ENCODE measurements at places on chromosomes 4 and X.

GRCh38 chr4:2881431-2881830 is 37.8 kb downstream of the ADD1 start:
- DNase-seq, result no peak

DNA sequence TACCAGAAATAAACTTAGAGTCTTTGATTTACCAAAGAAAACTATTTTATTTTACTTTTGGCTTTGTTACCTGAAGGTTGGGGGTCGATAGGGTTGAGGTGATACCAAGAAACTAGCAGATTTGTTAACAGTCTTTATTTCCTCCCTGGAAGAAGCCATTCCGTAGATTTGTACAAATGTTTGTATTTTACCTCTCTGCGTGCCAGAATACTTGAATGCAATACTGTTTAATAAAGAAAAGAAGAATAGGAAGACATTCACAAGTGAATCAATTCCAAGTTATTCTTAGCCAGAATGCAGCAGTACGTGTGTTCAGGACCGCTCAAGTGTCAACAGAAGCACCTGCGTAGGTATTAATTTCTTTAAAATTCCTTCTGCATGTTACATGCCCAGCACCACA is 260.3 kb upstream of the TENM3 start:
- no peak for DNase-seq

GRCh38 chr4:48133669-48134068 is 381 bp downstream of the TXK start:
- DNase-seq, result no peak

DNA sequence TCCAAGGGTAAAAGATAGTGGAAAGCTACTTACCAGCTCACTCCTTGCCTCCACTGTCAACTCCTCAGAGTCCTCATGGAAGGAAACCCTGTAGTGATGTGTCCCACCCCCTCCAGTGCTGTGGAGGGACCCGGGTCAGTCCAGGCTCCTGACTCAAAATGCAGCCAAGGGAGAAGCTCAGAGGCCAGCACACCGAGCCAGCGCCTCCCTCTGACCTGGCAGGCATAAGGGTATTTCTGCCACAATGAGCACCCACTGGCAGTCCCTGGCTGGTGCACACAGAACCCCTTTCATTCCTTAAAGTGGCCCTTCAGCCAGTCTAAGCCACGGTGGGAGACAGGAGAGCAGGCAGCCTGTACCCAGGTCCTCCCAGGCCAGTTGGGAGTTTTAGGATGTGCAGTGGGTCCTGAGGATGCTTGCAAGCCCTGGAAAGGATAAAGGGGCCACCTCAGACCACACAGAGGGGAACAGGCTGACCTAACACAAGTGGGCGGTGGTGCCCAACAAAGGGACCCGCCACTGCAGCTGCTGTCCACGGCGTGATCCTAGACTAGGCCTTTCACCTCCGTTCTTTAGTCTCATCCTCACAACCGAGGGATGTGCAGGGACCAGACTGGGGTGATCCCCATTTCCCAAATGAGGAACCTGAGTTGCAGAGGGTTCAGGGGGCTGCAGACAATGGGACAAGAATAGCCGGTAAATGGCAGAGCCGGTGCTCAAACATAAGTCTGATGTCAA is 5.7 kb downstream of the JAKMIP1 start:
- DNase-seq, result no peak

GRCh38 chr4:26489101-26489985 is 941 bp downstream of the CCKAR start:
- DNase-seq, result no peak

GRCh38 chrX:70262952-70263567 is 3.1 kb upstream of the P2RY4 start:
- no peak for DNase-seq

GRCh38 chr4:150943818-150944217 is 71.3 kb downstream of the LRBA start:
- no peak for DNase-seq
